ENCODE measurements at places on chromosomes 2 and 18.

DNA sequence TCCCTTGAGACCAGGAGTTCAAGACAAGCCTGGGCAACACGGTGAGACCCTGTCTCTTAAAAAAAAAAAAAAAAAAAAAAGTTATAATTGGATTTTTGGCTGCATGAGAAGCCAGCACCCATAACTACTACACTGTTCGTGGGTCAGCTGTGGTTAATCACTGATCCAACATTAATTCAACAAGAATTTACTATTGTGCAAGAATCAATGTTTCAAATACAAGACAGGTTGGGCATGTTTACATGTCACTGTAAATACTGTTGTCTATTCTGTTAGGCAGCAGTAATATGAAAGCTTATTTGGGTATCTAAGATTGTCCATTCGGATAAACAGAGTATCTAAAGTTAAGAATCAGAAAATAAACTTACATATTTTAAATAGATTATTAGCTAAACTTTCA, 62.3 kb downstream of the ESCO1 start:
- DNase-seq = no peak
- no peaks in the 10 kb centered on the region for H3K4me1 ChIP-seq
- H3K27me3 ChIP-seq = no peaks in the 10 kb centered on the region
- H3K36me3 ChIP-seq = peaks cover 48% of the 10 kb centered on the region
- H3K4me3 ChIP-seq = no peak overlapping the region
- no peak overlapping the region for H3K27ac ChIP-seq

DNA sequence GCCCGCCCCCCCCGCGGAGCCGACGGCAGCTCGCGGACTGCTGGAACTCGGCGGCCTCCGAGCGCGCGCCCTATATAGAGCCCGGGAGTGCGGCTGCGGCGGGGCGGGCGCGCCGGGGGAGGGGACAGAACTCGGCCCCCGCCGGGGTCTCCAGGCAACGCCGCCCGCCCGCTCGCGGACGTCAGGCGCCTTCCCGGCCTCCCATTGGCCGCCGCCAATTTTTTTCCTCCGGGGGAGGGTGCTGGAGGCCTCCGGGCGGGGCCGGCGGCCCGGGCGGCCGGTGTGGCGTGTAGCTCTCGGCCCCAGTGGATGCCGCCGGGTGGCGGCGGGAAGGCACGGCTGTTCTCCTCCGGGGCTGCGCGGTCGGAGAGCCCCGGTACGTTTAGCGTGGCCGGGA, at the start of gene ZFP36L2:
Gene ZFP36L2, minus strand, starts transcription at position 49 of the 397 bp plus-strand sequence. CDS start 291 bp downstream, outside the sequence.
- no peaks in the 10 kb centered on the region for H3K36me3 ChIP-seq
- H3K4me3 ChIP-seq = peak within 1 kb of the TSS; percentile 98
- H3K27me3 ChIP-seq = no peaks in the 10 kb centered on the region
- H3K27ac ChIP-seq = peak within 1 kb of the TSS; percentile 89
- DNase-seq = peak; percentile 87

DNA sequence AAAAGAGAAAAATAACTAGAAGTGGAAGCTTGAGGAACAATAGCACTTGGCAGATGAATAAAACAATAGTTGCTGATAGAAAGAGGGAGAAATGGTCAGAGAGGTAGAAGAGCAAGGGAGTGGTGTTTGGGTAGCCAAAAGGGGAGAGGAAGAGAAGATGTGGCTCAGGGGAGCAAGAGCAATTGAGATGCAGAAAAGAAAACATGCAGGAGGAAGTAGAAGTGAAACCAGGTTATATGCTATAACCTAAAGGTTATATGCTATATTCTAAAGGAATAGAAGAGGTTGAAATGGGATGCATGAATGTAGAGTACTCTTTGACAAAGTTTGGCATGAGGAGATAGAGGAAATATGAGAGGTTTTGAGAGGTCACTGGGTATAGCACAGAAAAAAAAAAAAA, 759.5 kb downstream of the SATB2 start:
- no peak overlapping the region for H3K27ac ChIP-seq
- H3K4me3 ChIP-seq = no peak overlapping the region
- H3K36me3 ChIP-seq = no peaks in the 10 kb centered on the region
- no peaks in the 10 kb centered on the region for H3K27me3 ChIP-seq
- H3K4me1 ChIP-seq = no peaks in the 10 kb centered on the region
- no peak for DNase-seq

DNA sequence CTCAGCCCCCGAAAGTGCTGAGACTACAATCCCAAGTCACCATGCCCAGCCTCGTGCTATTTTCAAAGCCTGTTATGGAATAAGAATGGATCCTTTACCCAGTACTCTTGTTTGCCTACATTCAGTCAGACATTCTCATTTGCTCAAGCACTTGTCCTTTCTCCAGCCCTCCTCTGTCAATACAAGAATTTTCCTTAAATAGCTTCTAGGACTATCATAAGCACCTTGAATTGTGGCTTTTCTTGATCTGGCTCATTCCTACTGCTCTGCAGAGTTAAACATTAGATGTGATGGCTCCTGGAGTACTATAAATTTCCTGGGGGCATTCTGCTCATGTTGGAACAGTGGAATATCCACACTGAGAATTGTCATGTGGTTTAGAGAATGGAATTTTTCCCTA, 506.1 kb downstream of the ARHGAP15 start:
- H3K4me1 ChIP-seq = no peaks in the 10 kb centered on the region
- no peak overlapping the region for H3K4me3 ChIP-seq
- DNase-seq = no peak
- no peak overlapping the region for H3K27ac ChIP-seq
- peaks cover 26% of the 10 kb centered on the region for H3K36me3 ChIP-seq

GRCh38 chr18:39421276-39421675, 1855.7 kb upstream of the CELF4 start:
- no peak overlapping the region for H3K27ac ChIP-seq
- H3K27me3 ChIP-seq = no peaks in the 10 kb centered on the region
- no peaks in the 10 kb centered on the region for H3K36me3 ChIP-seq
- no peak overlapping the region for H3K4me3 ChIP-seq
- no peak for DNase-seq
- H3K4me1 ChIP-seq = no peaks in the 10 kb centered on the region

DNA sequence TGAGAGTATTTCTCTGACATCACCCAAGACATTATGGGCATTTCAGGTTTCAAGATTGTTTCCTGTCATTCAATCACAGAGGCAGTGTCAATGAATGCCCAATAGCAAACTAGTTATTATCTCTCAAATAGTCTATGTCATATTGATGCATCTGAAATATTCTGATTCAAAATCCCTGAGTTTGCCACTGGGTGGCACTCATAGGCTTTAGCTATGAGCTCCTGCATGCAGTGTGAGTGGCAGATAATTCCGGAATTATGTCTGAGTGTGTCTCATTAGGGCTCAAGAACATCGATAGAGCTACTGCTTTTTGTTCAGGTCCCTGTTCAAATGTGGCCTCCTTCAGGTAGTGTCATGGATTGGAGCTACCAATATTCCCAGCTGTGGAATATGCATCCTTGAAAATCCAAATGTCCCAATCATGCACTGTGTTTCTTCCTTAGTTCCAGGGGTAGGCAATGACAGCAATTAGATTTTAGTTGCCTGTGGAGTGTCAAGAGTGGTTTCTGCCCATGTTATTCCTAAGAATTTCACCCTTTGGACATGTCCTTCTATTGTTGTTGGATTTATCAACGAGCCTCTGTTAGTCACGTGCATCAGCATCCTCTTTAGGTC, 7.8 kb upstream of the OR6B3 start:
- peak; percentile 16 for DNase-seq
- no peak overlapping the region for H3K4me3 ChIP-seq
- H3K27me3 ChIP-seq = peaks cover 9% of the 10 kb centered on the region
- H3K4me1 ChIP-seq = no peaks in the 10 kb centered on the region
- no peaks in the 10 kb centered on the region for H3K36me3 ChIP-seq
